HFFc6 (cell line): ENCODE measurements at places on chromosomes 6 and 20. TPM values are rescaled to one million over a fixed set of nuclear protein-coding genes. Genes with fewer than 3 reads are reported as not detected.

TAGAP gene
- not detected in 2 replicates for total RNA-seq

GTSF1L gene
- total RNA-seq: not detected in 3 replicates

SEMG1 gene
- total RNA-seq: not detected in 3 replicates

GRCh38 chr6:4727671-4728435 lies 48.4 kb upstream of the CDYL start:
- peaks cover 3% of the 10 kb centered on the region for H3K27me3 ChIP-seq
- no peak overlapping the region for H3K27ac ChIP-seq
- no peak overlapping the region for H3K4me3 ChIP-seq
- peaks cover 17% of the 10 kb centered on the region for H3K4me1 ChIP-seq

DNA sequence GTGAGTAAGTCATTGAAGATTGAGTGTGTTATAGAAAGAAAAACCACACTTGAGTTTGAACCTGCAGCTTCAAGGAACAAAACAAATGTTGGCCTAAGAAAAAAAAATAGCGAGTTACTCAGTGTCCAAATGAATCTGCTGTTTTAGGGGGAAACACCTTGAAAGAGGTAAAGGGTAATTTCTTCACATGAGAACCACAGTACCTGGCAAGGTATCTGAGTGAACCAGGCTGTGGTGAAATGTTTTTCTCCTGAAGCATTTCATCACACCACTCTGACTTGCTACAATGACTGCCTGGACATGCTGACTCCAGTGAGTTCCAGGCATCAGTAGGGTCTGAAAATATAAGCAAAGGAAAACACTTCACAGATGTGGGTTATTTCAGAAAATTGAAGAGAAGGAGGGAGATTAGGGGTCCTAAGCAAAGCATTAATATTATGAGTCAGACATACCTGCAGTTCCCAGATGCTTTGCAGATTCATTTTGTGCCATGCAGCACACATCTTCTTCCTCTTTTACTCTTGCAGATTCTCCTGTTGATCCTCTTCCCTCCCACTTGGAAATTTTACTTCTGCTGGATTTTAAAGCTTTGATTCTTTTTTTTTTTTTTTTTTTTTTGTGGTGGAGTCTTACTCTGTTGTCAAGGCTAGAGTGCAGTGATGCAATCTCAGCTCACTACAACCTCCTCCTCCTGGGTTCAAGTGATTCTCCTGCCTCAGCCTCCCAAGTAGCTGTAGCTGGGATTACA lies 206.2 kb upstream of the SGK1 start:
- no peak for DNase-seq
- no peak overlapping the region for H3K27ac ChIP-seq
- H3K27me3 ChIP-seq: no peaks in the 10 kb centered on the region; the same call in 1 of the 2 replicates
- no peaks in the 10 kb centered on the region for H3K36me3 ChIP-seq
- no peak overlapping the region for H3K4me3 ChIP-seq
